ENCODE measurements at places on chromosomes 2 and 18. TPM values are rescaled to one million over a fixed set of nuclear protein-coding genes. Genes with fewer than 3 reads are reported as not detected.

Gene SLC20A1
- 94.7 TPM for total RNA-seq

Gene IFIH1
- total RNA-seq: 5.6 TPM

Gene C2orf78
- not detected for total RNA-seq

Gene PROC
- not detected for total RNA-seq

Gene REG1B
- not detected for total RNA-seq

Data from smooth muscle cell of the umbilical artery (primary cell).